NCI-H2029 (cell line): ENCODE measurements at places on chromosomes 2 and 18.

DNA sequence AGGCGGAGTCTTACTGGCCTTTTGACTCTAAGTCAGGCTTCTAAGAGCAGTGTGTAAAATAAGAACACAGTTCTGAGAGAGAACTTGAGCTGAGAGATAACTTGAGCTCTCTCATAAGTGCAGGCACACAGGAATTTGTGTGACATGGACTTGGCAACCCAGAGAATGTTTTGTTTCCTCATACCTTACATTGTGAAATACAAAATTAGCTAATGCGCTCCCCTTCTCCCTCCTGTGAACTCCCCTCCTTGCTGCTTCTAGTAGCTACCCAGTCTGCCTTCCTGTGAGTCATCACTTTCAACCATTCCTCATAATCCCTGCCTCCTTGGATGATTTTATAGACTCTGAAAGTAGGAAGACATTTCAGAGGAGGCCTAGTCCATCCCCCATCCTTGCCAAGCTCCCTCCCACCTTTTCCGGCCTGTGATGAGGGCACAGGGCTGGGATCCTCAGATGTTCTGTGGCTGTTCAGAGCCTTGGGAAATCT is 22.6 kb downstream of the FER1L5 start:
- DNase-seq = no peak

GRCh38 chr2:10158681-10159080 is 36.1 kb downstream of the RRM2 start:
- no peak for DNase-seq

GRCh38 chr2:219071131-219071816 is 10.6 kb upstream of the IHH start:
- DNase-seq = no peak

DNA sequence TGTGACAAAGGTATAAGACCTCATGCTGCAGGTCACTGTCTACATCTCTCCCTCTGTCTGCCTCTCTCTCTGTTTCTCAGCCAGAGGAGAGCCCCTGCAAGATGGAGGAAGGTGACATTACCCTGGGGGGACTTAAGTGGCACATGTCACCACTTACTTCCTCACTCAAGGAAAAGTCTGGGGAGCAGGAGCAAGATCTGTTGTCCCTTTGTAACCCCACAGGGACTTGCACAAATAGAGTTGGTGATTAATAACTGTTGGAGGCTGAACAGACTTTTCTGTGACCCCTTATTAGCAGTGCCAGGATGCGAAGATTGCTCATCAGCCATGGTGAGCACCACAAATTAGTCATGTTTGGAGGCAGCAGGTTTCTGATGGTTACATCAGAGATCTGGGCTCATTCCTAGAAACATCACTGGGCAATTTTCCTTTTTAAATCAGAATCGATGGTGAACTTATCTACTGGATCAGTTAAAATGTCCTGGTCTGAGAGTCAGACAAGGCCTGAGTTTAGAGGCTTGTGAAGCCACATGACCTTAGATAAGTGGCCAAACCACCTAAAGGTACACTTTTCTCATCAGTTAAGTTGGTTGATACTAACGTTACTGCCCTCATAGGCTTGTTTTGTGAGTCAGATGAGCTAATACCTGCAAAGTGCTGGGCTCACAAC is 81.2 kb upstream of the LTBP1 start:
- no peak for DNase-seq

GRCh38 chr2:46304635-46305034 is 7.4 kb downstream of the EPAS1 start:
- no peak for DNase-seq

- peak; percentile 33 for DNase-seq
These were observed 8.6 kb downstream of the HS1BP3 start for GRCh38 chr2:20642055-20642971.

- no peak for DNase-seq
These were observed 130.6 kb downstream of the THADA start for GRCh38 chr2:43465234-43465633.

GRCh38 chr2:218282173-218282991 is 9.9 kb downstream of the TMBIM1 start:
- DNase-seq = no peak

GRCh38 chr2:18445433-18446320 is 114.8 kb downstream of the RDH14 start:
- DNase-seq = no peak

- no peak for DNase-seq
These were observed 8.7 kb downstream of the CYRIA start for GRCh38 chr2:16656784-16657391.

DNA sequence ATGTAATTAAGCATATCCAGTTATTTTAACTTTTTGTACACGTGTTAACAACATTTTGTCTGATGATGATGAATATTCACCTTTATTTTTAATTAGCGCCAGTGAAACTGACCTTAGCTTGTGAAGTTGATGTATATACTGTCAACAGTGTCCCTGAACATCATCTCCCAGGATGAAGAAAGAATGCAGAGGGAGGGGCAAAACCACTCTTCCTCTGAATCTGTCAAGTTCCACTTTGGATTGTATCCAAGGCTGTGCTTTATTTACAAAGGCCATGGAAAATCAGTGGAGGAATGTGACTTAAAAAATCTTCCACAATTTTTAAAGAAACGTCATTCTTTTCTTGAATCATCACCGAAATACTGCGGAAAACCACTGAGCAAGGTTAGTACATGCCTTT is 4.5 kb upstream of the RMDN2 start:
- no peak for DNase-seq

GRCh38 chr18:75779450-75779849 is 351.9 kb upstream of the SMIM21 start:
- no peak for DNase-seq

GRCh38 chr18:50287028-50287440 is 458 bp downstream of the CXXC1 start:
- DNase-seq = no peak

- no peak for DNase-seq
These were observed 171.1 kb upstream of the MC4R start for GRCh38 chr18:60543646-60544045.

GRCh38 chr18:67651438-67651837 is 134.9 kb upstream of the DSEL start:
- no peak for DNase-seq

- DNase-seq = no peak
These were observed 498.6 kb downstream of the TXNL1 start for GRCh38 chr18:56139792-56140254.

GRCh38 chr2:134146620-134147019 is 107.3 kb upstream of the MGAT5 start:
- no peak for DNase-seq

DNA sequence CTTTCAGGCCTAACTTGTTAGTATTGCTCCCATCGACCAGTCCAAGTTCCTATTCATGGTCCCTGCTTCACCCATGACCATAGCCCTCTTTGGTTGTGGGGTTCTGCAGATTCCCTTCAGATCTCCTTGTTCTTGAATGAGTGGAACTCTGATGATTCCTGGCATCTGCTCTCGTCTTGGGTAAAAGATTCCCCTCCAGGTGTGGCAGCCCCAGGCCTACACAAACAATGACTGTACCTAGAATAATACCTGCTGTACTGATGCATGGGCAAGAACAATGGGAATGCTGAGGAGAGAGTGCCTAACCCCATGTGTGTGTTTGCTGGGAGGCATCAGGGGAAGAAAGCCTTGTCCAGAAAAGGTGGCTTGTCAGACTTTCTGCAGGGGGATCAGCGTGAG is 39.2 kb upstream of the MRPL19 start:
- no peak for DNase-seq

GRCh38 chr2:30255026-30255425 is 23.7 kb downstream of the LBH start:
- DNase-seq = no peak

GRCh38 chr2:169222665-169223064 is 139.7 kb downstream of the LRP2 start:
- no peak for DNase-seq

DNA sequence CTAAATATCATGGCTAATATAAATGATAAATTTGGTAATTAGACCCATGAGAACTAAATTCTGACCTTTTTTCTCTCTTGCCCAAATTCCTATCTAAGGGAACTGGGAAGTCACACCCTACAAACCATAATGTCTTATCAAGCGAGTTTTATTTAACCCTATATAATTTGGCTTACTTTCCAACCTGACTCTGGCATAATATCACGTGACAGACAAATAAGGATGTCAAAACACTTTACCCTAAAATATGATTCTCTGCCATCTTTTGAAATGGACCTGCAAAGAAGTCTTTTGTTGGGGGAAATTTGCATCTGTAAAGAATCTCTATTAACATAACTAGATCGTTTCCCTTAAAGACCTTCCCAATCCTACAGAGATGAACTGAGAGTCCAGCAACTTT is 1823.5 kb upstream of the LRRTM1 start:
- DNase-seq = no peak

DNA sequence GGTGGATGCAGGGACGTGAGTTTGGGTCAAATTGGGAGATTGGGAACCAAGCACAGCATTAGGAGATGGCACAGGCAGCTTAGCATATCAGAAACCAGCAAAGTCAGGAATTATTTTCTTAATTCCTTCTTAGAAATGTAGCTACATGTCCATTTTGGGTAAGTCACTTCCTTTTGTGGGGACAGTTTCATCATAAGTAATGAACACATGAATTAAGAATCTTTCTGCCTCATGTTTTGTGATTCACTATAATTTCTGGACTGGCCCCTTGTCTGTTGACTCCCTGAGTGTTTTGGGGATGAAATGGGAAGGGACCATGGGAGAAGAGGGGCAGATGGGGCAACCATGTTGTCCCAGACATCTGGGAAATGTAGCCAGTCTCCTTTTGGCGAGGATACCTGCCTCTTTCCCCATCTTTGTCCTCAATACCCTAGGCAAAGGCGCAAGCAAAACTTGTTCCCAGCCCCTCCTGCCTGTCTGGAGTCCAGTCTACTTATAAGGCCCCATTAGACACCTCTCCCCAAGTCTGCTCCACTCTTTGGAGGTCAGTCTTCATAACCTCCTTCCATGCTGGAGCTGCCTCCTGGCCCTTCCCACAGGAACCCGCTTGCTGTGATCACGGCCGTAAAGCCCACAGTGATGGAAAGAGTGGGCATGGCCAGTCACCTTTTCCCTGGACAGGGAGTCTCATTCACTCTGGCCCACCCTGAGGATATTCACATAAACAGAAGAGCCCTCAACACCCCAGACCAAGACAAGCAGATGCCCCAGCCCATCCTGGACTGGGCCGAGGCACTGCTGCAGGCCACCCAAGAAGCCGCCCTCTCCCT is 25.7 kb downstream of the MTHFD2 start:
- DNase-seq = no peak

DNA sequence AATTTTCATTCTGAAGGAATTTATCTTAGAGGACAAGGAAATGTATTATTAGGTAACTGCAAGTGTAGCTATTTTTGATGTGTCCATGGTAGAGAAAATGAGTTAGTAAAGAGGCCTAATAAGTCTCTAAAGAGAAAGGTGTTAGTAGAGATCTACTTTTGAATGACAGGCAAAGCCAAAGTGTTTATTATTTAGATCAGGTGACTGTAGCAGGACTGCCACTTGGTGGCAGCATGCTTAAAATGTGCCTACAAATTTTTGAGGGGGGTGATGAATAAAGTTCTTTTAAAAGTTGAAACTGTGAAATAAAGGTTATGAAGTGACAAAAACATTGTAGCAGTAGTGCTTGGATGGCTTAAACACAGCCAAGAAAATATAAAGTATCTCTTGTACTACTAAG is 421.5 kb upstream of the MEIS1 start:
- DNase-seq = no peak

DNA sequence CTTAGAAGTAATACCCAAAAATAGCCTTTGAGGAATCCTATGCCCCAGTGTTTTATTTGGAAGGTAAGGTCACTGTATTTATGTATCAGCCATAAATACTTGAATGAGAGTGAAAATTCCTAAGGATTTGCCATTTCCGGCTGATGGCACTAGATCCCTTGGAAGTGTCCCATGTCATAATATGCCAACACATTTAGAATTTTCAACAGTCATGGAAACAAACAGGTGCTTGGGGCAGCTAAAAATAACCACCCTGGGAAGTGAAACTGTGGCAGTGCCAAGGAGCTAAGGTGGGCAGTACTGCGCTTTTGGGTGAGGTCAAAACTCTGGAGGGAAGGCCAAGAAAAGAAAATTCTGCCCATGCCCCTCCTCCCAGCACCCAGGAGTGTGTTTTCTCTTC is 80.2 kb downstream of the TCF7L1 start:
- DNase-seq = no peak

- no peak for DNase-seq
These were observed 98.5 kb downstream of the TACR1 start for GRCh38 chr2:75100801-75101151.

GRCh38 chr2:20443276-20443920 is 3.5 kb upstream of the RHOB start:
- no peak for DNase-seq

GRCh38 chr2:234885118-234885517 is 66.7 kb upstream of the SH3BP4 start:
- DNase-seq = no peak

DNA sequence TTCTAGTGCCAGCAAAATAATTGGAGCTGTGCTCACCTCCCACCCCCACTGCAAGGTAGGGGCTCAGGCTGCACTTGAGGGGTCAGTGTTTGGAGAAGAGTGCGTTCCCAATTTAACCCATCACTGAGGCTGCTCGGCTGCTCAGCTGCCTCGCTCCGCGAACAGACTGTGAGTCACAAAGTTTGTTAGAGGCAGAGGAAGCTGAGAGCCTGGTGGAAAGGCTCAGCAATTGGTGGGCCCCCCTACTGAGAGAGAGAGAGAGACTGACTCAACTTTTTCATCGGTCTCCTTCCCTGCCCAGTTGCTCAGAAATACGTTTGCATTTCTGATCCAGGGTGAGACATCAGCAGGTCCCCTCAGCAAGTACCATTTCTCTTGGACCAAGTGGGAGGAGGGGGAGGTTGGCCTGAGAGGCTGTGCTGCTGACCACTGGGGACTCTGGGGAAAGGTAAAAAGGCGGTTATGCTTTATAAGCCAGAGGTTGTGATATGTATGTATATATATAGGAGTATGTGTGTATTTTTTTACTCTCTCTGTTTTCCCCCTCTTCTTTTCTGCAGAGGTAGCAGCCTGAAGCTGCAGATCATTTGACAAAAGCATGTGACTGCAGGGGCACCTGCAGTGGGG is 1.5 kb downstream of the EFR3B start:
- DNase-seq = no peak

DNA sequence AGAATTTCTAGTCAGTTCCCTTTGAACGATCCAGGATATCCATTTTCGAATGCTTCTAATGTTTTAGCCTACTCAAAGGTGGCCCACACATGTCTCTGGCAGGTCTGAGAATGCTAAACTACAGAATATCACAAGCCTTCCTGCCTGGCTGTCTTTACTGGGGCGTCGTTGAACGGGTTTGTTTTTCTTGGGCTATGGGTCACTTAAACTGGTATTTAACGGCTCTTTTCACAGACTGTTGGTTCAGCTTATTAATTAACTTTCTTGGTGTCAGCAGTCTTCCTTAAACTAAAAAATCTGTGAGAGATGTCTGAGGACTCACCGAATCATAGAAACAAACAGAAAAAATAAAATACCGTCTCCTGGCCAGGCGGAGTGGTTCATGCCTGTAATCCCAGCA is 563.2 kb upstream of the NRP2 start:
- no peak for DNase-seq
